T-cell (primary cell): ENCODE measurements at places on chromosomes 3 and 15. TPM values are rescaled to one million over a fixed set of nuclear protein-coding genes. Genes with fewer than 3 reads are reported as not detected.

RAB6B gene
- 2.4 TPM for total RNA-seq

GRCh38 chr3:60553144-60553543, 698.1 kb downstream of the FHIT start:
- DNase-seq, result no peak
- H3K27ac ChIP-seq, result no peak overlapping the region
- H3K4me3 ChIP-seq, result no peak overlapping the region
- H3K27me3 ChIP-seq, result no peaks in the 10 kb centered on the region

NEK10 gene
- 0.89 TPM for total RNA-seq

GRCh38 chr3:120780977-120781376, 38.4 kb downstream of the GTF2E1 start:
- H3K27me3 ChIP-seq, result no peaks in the 10 kb centered on the region
- no peaks in the 10 kb centered on the region for H3K4me1 ChIP-seq
- H3K36me3 ChIP-seq, result peaks cover 25% of the 10 kb centered on the region
- H3K27ac ChIP-seq, result no peak overlapping the region

- no peak overlapping the region for H3K27ac ChIP-seq
- H3K4me3 ChIP-seq, result no peak overlapping the region
- DNase-seq, result no peak
- H3K4me1 ChIP-seq, result no peaks in the 10 kb centered on the region
These were observed 25.6 kb downstream of the FAM43A start for GRCh38 chr3:194711286-194711685.

- no peaks in the 10 kb centered on the region for H3K27me3 ChIP-seq
- no peak for DNase-seq
- H3K27ac ChIP-seq, result no peak overlapping the region
- H3K4me1 ChIP-seq, result peaks cover 30% of the 10 kb centered on the region
- no peaks in the 10 kb centered on the region for H3K36me3 ChIP-seq
These were observed 2.4 kb downstream of the TSC22D2 start for GRCh38 chr3:150410311-150411105.

GRCh38 chr15:59223736-59224135, 17.1 kb downstream of the LDHAL6B start:
- H3K4me1 ChIP-seq, result no peaks in the 10 kb centered on the region
- DNase-seq, result no peak
- H3K36me3 ChIP-seq, result no peaks in the 10 kb centered on the region
- H3K27me3 ChIP-seq, result no peaks in the 10 kb centered on the region

GRCh38 chr3:30628901-30629590, 22.6 kb downstream of the TGFBR2 start:
- peak overlapping the region; percentile 92 for H3K27ac ChIP-seq
- H3K4me3 ChIP-seq, result peak overlapping the region; percentile 33
- peaks cover 96% of the 10 kb centered on the region for H3K4me1 ChIP-seq
- H3K27me3 ChIP-seq, result no peaks in the 10 kb centered on the region
- H3K36me3 ChIP-seq, result no peaks in the 10 kb centered on the region
- no peak for DNase-seq

DNA sequence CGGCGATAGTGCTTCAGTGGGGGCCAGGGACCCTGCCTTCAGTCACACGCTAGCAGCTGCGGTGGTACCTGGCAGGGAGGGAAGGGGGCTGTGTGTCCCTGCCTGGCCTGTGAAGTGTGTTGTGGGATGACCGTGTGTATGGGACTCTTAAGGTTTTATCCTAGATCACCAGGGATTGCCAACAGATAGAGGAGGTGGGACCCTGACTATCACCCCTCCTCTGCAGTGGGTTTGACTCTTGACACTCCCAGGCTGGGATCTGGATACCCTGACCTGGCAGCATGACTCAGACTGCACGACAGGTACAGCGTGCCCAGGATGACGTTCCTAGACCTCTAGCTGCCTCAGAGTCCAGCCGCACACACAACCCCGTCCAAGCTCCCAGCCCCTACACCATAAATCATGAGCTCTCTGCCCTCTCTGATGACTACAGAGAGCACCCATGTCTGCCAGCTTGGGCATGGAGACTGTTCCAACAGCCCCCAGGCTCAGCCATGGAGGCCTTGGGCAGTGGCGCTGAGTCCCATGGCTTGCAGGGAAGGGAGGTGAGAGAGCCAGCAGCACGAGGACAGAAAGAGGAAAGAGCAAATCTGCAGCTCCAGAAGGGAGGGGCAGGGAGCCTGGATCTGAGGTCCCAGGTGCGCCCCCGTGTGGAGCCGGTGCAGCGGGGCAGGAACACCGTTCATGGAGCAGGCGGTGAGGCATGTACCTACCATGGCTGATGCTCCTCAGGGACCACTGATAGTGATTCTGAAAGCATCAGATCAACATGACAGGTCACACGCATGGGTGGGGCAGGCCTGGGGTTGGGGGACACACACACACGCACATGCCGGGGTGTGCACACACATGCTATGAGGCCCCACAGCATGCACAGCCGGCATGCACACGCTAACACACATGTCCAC, 71.0 kb downstream of the ADAMTS7 start:
- DNase-seq, result peak; percentile 39
- no peaks in the 10 kb centered on the region for H3K36me3 ChIP-seq
- no peak overlapping the region for H3K27ac ChIP-seq
- H3K4me1 ChIP-seq, result peaks cover 4% of the 10 kb centered on the region
- H3K4me3 ChIP-seq, result no peak overlapping the region
- no peaks in the 10 kb centered on the region for H3K27me3 ChIP-seq

DNA sequence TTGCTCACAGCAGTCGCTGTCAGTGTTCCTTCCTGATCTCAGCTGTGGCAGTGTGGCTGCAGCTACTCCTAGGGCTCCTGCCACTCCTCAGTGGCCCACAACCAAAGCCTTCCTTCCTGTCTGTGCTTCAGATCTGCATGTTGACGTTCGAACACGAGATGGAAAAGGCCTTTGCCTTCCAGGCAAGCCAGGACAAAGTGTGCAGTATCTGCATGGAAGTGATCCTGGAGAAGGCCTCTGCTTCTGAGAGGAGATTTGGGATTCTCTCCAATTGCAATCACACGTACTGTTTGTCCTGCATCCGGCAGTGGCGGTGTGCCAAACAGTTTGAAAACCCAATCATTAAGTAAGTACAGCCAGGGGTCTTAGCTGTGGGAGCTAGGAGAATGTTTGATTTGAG, 17.8 kb downstream of the MKRN2 start:
- H3K4me3 ChIP-seq, result no peak overlapping the region
- DNase-seq, result no peak
- H3K27me3 ChIP-seq, result no peaks in the 10 kb centered on the region
- peaks cover 86% of the 10 kb centered on the region for H3K36me3 ChIP-seq
- H3K4me1 ChIP-seq, result no peaks in the 10 kb centered on the region
- H3K27ac ChIP-seq, result no peak overlapping the region
